ENCODE measurements at places on chromosomes 2 and 18.
A peak's percentile ranks its signal among the peaks of the same experiment; 100 is the strongest.

- no peak overlapping the region for H3K4me3 ChIP-seq
- H3K27me3 ChIP-seq: no peaks in the 10 kb centered on the region
- H3K36me3 ChIP-seq: no peaks in the 10 kb centered on the region
- no peak for DNase-seq
- no peaks in the 10 kb centered on the region for H3K4me1 ChIP-seq
These were observed 67.2 kb downstream of the ADI1 start for GRCh38 chr2:3451926-3452671.

DNA sequence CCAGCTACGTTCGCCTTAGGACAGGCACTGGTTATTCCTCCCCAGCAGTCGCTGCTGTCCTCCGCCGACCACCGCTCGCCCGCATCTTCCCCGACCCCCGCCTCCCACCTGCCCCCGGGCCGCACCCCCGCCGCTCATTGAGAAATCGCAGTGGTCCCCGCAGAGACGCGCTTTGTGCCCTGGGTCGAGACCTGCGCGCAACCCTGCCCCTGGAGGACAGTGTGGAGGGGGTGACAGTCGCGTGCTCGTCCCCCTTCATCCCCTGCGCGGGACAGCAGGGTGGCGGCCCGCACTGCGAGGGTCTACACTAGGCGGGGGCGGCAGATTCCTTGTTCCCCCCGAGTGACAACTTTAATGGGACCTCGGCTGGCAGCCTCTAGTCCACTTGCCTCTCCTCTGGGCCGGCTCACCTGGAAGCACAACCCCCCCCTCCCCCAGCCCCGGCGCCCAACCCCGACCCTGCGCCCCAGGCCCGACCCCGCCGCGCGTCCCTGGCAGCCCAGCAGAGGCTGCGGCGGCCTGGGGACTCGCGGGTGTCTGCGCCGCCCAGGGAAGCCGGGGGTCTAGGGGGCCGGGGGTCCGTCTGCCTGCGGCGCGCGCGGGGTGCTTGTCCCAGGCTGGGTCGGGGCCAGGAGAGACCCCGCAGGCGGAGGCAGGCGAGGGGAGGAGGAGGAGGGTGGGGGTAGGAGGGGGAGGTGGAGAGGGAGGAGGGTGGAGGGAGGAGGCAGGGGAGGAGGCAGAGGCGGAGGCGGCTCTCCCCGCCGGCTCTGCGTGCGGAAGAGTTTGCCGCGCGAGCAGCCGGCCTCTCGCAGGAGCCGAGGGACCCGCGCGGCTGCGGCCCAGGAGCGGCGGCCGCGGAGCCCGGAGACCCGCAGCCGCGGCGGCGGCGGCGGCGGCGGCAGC is at the start of gene NPAS2:
Gene NPAS2 (plus strand): TSS at position 770 of the 903 bp plus-strand sequence. CDS start 84,616 bp downstream, outside the sequence.
- H3K27ac ChIP-seq: peak within 1 kb of the TSS; percentile 75
- peaks cover 4% of the 10 kb centered on the region for H3K27me3 ChIP-seq
- H3K36me3 ChIP-seq: no peaks in the 10 kb centered on the region
- peak; percentile 78 for DNase-seq
- no peaks in the 10 kb centered on the region for H3K4me1 ChIP-seq

- no peak for DNase-seq
- no peaks in the 10 kb centered on the region for H3K27me3 ChIP-seq
- no peak overlapping the region for H3K27ac ChIP-seq
- H3K36me3 ChIP-seq: no peaks in the 10 kb centered on the region
- no peak overlapping the region for H3K4me3 ChIP-seq
- H3K4me1 ChIP-seq: no peaks in the 10 kb centered on the region
These were observed 33.3 kb upstream of the CXCR4 start for GRCh38 chr2:136151021-136151971.

- no peak overlapping the region for H3K27ac ChIP-seq
- no peaks in the 10 kb centered on the region for H3K36me3 ChIP-seq
- H3K4me3 ChIP-seq: no peak overlapping the region
- DNase-seq: no peak
These were observed 7.7 kb upstream of the AMMECR1L start for GRCh38 chr2:127893494-127893893.

- no peaks in the 10 kb centered on the region for H3K36me3 ChIP-seq
- no peak overlapping the region for H3K27ac ChIP-seq
- H3K27me3 ChIP-seq: no peaks in the 10 kb centered on the region
- H3K4me3 ChIP-seq: no peak overlapping the region
These were observed 83.1 kb downstream of the ADAM23 start for GRCh38 chr2:206526416-206526815.

All from hepatocyte (in vitro differentiated cells).